ENCODE measurements at places on chromosomes 6 and 20.

DNA sequence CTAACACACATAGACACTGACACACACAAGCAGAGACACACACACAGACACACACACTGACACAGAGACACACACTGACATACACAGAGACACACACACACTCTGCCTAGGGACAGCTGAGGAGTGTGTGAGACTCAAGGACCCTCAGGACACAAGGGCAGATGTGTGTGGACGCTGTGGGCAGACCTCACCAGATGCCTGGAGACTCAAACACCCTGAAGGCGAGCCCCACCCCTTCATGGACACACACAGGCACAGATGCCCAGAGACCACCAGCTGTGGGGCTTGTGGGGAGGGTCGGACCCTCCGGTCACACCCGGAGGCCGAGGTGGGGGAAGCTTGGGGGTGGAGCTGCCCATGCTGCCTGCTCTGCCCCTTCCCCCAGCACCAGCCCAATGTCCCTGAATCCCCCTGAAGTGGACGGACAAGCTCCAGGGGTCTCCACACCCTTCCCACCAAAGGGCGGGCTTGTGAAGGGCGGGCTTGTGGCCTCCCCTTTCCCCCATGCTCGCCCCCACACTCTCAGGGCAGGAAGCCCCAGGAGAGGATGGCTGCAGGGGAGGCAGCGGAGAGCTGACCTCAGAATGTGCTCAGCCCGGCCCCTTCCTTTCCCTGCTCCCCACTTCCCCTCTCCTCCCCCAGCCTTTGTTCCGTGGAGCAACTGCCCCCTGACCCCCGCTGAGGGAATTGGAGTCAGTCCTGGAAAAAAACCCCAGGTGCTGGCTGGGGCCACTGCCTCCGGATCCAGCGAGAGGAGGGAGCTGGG is 13.9 kb upstream of the ABHD16B start:
- peak; percentile 55 for DNase-seq

GRCh38 chr6:140772576-140772975 is 1360.1 kb upstream of the GJE1 start:
- no peak for DNase-seq

- DNase-seq = no peak
Measured at GRCh38 chr20:47687095-47687987, 97.9 kb downstream of the SULF2 start.

GRCh38 chr20:19706463-19706862 is 51.6 kb upstream of the RIN2 start:
- no peak for DNase-seq

GRCh38 chr6:150091476-150091875 is 22.6 kb upstream of the ULBP3 start:
- DNase-seq = no peak

DNA sequence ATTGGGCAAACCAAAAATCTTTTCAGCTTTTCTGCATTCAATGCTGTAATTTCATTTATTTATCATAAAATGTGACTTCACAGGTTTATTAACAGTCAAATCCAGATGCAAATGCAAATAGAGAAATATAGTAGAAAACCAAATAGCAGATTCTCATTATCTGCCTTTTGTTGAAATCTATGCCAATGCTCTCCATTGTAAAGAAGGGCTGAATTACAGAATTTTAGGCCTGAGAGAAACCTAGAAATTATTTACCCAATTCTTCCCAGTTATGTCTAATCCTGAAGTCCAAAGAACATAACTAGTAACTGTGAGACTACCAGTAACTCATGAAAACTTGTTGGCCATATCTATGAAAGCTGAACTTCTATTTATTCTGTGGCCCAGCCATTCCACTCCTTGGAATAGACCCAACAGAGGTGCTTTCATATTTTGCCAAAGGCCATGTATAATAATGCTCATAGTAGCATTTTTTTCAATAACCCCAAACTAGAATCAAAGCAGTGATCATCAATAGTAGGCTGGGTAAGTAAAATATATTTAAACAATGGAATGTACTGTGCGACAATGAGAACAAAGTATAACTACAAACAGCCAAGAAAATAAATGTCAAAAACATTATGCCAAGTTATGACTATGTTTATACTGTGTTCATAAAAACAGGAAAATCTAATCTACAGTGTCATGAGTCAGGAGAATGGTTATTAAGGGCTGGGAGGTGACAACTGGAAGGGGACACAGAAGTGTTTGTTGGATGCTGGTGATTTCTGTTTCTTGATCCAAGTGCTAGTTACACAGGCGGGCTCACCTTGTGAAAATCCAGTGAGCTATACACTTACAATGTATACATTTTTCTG is 183.8 kb downstream of the HS3ST5 start:
- no peak for DNase-seq
